ENCODE measurements at places on chromosomes 2 and 18. TPM values are rescaled to one million over a fixed set of nuclear protein-coding genes. Genes with fewer than 3 reads are reported as not detected.

ALK gene
- 6.4 TPM for total RNA-seq

PIEZO2 gene
- total RNA-seq: 11.0 TPM

DNA sequence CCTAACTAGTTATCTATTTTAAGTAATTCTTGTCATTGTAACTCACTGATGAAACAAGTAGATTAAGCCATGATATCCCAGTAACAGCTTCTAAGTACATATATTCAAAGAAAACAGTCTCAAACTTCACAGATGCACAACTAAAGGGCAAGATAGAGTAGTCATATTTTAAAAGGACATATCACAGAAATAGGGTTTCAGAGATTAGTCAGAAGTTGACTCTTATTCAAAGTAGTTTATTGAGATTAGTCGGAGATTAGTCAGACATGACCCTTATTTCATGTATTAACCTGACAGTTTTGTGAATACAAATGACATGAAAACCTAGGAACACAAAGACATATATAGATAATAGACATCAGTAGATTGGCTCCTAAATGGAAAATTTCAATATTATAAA lies 15.9 kb upstream of the CHAC2 start:
- no peak for DNase-seq

- DNase-seq: no peak
Measured at GRCh38 chr2:104752504-104752903, 101.4 kb upstream of the POU3F3 start.

DNA sequence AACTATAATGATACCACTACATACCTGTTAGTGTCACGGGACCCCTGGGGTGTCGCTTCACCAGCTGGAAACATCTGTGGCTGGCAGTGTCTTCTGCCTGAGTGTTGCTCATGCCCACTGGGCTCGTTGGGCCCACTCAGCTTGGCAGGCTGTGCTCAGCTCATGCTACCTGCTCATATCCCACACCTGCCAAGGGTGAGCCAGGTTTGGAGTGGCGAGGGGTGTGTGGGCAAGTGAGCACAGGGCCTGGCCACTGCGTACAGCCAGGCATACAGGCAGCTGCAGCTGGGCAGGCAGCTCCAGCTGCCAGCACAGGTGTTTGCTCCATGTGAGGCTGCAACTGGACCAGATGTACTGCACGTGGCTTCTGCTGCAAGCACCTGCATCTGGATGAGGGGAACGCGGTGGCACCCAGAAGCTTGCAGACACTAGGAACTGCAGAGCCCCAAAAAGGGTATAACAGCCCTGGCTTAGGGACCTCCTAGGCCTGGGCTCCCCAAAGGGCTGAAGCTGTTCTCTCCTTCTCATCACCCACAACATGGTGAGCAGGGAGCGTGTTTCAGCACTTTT lies 70.1 kb downstream of the SUCLG1 start:
- no peak for DNase-seq
